ENCODE measurements at places on chromosomes 11 and 22. TPM values are rescaled to one million over a fixed set of nuclear protein-coding genes. Genes with fewer than 3 reads are reported as not detected.
A peak's percentile ranks its signal among the peaks of the same experiment; 100 is the strongest.

DNA sequence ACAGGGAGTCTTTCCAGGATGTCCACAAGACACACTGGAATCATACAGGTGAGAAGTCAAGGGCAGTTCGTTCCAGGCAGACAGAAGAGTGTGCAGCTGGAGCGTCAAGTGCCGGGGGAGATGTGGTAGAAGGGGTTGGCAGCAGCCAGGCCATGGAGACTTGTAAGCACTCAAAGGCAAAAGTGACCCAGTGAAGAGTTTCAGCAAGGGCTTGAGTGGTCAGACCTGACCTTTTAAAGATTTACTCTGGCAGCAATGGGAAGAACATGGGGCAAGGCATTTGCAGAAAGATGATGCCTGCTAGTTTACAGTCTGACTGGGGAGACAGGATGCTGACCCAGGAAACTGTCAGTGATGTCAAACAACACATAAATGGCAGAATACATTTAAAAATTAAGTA is 29.0 kb downstream of the P4HA3 start:
- no peak for DNase-seq

- no peak for DNase-seq
These were observed 1.2 kb downstream of the P2RY6 start for GRCh38 chr11:73273222-73273895.

GRCh38 chr11:98565311-98565710 is 455.4 kb upstream of the CNTN5 start:
- no peak for DNase-seq

DNA sequence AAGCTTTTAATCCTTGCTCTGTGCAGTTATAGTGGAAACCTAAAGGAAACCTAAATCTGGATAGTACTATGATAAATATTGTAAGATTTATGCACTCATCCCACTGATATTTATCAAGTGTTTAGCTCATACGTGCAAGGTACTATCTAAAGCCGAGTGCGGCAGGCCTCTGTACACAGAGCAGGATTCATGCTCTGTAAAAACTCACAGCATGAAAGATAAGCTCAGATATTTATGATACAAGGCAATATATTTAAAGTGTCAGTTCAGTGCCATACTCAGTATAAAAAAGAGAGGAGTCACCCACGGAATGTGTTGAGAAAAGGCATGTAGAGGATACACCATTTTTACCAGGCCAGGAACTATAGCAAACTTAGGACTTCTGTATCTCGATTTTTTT is 66.2 kb downstream of the MAML2 start:
- DNase-seq, result no peak

DNA sequence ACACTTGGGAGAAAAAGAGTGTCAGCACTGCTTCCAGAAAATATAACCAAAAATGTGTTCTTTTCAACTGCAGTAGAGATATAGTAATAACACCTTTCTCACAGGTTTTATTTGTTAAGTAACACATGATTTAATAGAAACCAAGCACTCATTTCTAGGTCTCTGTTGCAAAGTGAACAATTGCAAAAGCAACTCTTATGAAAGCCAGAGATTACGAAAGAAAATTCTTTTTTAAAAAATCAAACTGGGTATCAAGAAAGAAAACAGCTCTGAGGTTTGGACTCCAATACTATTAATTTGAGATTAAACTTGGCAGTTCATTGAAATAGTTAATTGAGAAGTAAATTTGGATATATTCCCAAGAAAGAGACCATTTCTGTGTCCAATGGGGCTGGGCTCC is 9.8 kb upstream of the XKR3 start:
- DNase-seq, result no peak

GRCh38 chr22:44686873-44687600 is 15.0 kb upstream of the PRR5 start:
- DNase-seq, result no peak

- no peak for DNase-seq
These were observed 34.2 kb upstream of the VPREB1 start for GRCh38 chr22:22210375-22210774.

- no peak for DNase-seq
These were observed 13.2 kb downstream of the CRTAM start for GRCh38 chr11:122851366-122851966.

DNA sequence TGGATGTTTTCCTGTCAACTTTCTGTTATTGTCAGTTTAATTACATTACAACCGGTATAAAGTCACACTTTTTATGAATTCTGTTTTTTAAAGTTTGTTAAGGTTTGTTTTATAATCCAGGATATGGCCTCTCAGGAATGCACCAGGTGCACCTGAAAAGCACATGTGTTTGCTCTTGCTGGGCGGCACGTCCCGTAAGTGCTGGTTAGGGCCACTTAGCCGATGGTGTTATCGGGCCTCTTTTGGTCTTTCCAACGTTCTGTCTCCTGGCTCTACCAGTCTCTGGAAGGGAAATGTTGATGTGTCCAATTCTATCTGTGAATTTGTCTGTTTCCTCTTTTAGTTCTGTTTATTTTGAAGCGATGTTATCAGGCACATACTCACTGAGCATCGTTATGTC is 695.7 kb downstream of the BRD1 start:
- DNase-seq, result no peak

GRCh38 chr11:10857459-10857708 is 469 bp downstream of the ZBED5 start:
- DNase-seq, result no peak

DNA sequence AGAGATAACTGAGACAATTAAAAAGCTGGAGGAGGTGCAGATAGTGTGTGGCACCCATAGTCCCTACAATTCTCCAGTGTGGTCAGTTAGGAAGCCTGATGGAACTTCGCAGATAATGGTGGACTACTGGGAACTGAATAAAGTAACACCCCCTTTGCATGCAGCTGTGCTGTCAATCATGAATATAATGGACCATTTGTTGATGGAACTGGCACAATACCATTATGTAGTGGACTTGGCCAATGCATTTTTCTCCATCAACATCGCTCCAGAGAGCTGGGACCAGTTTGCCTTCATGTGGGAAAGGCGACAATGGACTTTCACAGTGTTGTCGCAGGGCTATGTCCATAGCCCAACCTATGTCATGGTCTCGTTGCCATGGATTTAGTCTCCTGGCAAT is 324.2 kb downstream of the TMEM135 start:
- no peak for DNase-seq

- DNase-seq, result no peak
These were observed 111.6 kb upstream of the BMAL1 start for GRCh38 chr11:13166036-13166435.

GRCh38 chr11:129825380-129825779 is 9.7 kb downstream of the TMEM45B start:
- no peak for DNase-seq

GRCh38 chr11:2484576-2485125 is 39.8 kb downstream of the KCNQ1 start:
- no peak for DNase-seq

DNA sequence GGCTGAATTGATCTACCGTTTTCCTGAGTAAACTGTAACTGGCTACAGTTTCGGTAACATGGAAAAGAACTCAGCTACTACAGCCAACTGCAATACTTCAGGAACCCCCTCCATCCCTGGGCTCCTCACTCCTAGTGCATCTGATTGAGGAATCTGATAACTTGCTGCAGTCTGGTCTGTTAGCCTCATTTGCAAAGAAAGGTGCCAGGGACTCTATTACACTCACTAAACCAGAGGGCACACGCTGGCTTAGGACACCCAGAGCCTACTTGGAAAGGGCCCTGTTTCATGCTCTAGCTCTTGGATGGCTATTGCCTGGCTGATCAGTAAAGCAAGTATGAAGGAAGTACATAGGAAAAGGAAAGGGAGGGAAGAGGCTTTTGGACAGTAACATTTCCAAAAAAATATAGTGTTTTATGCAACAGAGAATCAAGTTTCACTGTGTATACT is 22.3 kb downstream of the APOL5 start:
- DNase-seq, result no peak

DNA sequence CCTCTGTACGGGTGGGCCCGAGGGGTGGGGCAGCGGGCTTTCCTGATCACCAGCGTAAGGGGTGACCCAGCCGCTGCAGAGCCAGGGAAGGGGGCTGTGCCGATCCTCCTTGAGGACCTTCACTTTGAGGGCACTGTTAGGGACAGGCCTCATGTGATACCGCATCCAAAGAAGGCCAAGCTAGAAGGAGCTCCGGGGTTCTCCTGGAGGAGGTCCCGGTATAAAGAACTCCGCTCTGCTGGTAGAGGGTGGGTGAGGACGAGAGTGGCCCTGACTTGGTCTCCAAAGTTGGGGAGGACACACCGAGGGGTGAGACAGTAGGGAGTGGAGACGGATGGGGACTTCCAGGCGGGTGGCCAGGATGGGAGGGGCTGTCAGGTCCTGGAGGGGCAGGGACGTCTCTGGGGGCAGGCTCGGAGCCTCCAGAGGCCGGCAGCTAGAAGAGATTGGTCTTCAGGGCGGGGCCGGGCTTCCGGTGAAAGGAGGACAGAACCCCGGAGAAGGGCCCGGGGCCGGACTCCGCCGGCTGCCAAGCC is 4.6 kb downstream of the PHOX2A start:
- DNase-seq, result no peak

DNA sequence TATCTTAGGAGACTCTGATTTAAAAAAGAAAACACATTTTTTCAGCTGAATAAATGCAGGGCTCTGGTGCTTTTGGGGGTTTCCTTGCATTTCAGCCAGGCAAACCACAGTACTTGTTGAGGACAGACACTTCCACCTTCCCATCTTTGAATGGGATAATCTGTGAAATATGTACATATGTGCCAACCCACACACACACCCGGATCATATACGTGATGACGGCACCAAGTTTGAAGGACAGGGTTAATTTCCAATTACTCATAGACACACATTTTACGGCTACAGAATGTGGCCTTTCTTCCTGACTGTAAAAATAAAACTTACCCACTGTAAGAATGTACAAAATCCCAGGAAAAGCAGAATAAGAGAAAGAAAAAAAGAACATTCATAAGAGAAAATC is 104.4 kb downstream of the MPPED2 start:
- DNase-seq, result no peak

DNA sequence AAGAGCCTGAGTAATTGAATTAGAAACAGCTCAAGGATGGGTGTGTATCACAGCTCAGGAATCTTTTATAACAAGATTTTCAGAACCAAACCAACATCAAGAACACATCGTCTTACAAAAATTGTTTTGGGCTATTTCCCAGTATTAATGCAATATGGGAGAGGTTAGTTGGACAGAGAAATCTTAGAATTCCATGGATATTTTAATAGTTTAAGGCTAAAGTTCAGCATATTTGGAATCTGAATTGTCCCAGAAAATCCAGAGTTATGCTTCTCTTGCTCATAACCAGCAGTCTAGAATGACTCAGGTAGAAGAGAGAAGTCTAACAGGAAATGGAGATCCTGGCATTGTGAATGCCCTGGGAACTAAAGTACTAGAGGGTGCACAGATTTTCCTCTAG is 74.6 kb downstream of the ADM start:
- no peak for DNase-seq

GRCh38 chr11:94186342-94187203 is 57.9 kb downstream of the PANX1 start:
- no peak for DNase-seq

DNA sequence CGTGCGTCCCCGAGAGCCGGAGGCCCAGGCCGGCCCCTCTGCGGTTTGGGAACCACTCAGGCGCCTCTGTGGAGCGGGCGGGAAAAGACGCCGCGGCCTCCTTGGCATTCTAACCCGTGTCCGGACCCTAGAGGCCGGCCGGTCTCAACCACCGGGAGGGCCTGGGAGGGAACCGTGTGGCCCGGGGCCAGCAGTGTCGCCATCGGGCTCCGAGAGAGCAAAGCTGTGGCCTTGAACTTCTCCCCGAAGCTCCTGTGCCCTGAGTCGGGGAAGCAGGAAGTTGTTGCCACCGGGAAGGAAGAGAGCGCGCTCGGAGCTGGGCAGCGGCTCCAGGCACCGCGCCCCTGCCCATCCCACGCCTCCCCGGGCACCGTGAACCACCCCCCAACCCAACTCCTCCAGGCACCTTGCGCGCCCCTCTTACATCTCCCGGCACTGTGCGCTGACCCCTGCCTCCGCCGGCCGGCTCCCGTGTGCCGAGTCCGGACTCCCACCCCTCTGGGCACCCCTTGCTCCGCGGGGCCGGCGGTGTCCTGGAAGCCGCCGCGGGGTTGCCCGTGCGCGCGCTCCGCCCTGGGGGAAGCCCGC is 80.0 kb upstream of the PPARA start:
- DNase-seq, result no peak

- no peak for DNase-seq
These were observed 63.0 kb downstream of the PTPRJ start for GRCh38 chr11:48043111-48043990.

DNA sequence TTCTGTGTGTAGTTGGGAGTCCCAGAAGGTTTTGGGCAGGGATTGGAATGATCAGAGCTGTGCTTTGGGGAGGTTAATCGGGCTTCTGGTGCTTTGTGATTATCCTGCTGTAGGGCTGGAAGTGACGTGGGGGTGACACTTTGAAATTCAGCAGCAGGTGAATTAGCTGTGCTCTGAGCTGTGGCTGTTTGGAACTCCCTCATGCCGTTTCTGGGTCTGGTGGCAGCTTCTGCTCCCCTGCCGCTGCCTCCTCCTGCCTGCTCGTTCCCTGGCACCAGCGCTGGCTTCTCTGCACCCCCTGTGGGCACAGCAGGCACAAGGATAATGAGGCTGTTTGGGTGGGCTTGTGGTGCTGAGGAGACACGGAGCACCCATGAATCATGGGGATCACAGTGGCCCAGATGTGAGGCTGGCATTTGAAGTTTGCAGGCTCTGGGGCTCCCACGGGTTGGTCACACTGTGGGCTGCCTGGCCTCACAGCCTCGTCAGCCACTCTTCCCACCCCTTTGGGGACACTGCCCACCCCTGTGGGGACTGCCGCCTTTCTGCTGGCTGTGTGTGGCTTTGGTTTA is 49.7 kb downstream of the TBC1D22A start:
- no peak for DNase-seq

DNA sequence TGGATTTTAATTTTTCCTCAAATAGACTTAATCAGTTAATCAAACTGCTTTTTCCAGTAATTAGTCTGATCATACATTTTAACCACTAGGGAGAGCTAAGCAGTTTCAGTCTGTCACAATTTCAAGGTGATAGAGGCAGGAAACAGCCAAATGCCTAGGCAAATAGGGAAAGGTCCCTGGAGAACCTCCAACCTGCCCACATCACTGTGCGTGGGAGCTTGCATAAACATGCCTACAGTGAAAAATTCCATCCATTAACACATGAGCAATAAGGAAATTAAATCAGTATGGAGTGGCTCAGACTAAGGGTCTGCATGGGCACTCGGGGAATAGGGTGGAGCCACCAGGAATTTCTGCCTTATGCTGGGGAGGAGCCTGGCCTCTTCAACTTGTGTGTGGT is 74.6 kb downstream of the AASDHPPT start:
- peak; percentile 11 for DNase-seq

MRGPRX3 gene
- not detected for polyA plus RNA-seq

PLEKHA7 gene
- polyA plus RNA-seq, result 38.9 TPM

DAGLA gene
- 4.5 TPM for polyA plus RNA-seq

OR52I1 gene
- polyA plus RNA-seq, result 0.10 TPM

TMEM191B gene
- polyA plus RNA-seq, result 1.2 TPM

SSH3 gene
- 31.0 TPM for polyA plus RNA-seq

MS4A4A gene
- 5.1 TPM for polyA plus RNA-seq

RPL27A gene
- polyA plus RNA-seq, result 1,901 TPM

All from renal pelvis (tissue), 12 donors.